Osteocyte (in vitro differentiated cells): ENCODE measurements at places on chromosomes 3 and 15.

DNA sequence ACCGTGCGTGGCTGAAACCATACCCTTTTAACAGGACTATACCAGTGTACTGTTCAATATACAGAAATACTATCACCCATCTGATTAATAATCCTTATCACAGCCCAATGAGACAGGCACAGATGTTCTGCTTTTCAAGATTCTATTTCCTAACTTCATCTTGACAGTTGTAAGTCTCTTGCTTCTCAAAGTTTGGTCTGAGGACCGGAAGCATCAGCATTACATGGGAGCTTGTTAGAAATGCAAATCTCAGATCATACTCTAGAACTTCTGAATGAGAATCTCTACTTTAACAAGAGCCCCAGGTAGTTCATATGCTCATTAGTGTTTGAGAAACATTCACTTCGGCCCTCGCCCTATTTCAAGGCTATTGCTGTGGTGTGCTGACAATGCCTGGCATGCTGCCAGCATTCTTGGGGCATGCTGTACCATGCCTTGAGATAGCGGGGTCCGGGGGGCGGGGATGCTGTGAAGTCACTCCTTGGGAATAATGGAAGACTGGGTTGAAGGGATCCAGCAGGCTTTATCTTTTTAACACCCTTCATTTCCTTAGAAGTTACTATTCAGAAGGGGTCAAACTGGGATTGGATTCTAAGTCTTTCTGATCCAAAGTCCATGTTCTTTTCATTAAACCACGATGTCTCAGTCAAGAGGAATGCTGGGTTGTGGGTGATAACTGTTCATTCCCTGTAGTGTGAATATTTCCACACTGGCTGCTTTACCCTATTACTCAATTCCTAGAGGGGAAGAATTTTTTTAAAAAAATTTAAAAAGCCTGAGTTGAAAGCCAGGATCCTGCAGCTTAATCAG lies 194.7 kb downstream of the LPP start:
- H3K36me3 ChIP-seq = peaks cover 6% of the 10 kb centered on the region
- H3K27me3 ChIP-seq = no peaks in the 10 kb centered on the region
- H3K4me1 ChIP-seq = peaks cover 49% of the 10 kb centered on the region
- no peak for DNase-seq
- peak overlapping the region; percentile 52 for H3K4me3 ChIP-seq

GRCh38 chr3:44029100-44029499 lies 212.6 kb upstream of the TOPAZ1 start:
- no peak overlapping the region for H3K27ac ChIP-seq
- H3K4me1 ChIP-seq = no peaks in the 10 kb centered on the region
- no peak overlapping the region for H3K4me3 ChIP-seq
- H3K36me3 ChIP-seq = no peaks in the 10 kb centered on the region
- DNase-seq = no peak

DNA sequence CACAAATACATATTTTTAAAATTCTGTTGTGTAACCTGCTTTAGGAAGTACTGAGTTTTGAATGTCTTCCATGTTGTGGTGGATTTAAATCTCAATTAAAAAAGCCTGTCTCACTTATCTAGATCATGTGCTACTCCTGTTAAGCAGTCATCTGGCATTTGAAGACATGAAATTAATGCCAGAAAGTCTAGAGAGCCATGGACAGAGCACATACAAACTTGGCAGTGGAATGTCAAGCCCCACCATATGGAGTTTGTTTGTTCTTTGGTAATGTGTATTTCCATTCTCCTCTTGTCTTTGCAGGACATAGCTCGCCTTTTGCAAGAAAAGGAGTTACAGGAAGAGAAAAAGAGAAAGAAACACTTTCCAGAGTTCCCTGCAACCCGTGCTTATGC lies 39.3 kb upstream of the UTS2B start:
- DNase-seq = no peak
- peaks cover 42% of the 10 kb centered on the region for H3K4me1 ChIP-seq
- no peak overlapping the region for H3K4me3 ChIP-seq
- H3K36me3 ChIP-seq = peaks cover 53% of the 10 kb centered on the region

- no peak for DNase-seq
- H3K36me3 ChIP-seq = no peaks in the 10 kb centered on the region
- no peak overlapping the region for H3K4me3 ChIP-seq
- peaks cover 52% of the 10 kb centered on the region for H3K27me3 ChIP-seq
These were observed 6.3 kb downstream of the FAM81A start for GRCh38 chr15:59444081-59444835.

- H3K27me3 ChIP-seq = no peaks in the 10 kb centered on the region
- no peaks in the 10 kb centered on the region for H3K36me3 ChIP-seq
- H3K4me3 ChIP-seq = no peak overlapping the region
- no peaks in the 10 kb centered on the region for H3K4me1 ChIP-seq
- no peak for DNase-seq
- H3K27ac ChIP-seq = no peak overlapping the region
These were observed 475.0 kb downstream of the TUSC7 start for GRCh38 chr3:117184574-117184973.

DNA sequence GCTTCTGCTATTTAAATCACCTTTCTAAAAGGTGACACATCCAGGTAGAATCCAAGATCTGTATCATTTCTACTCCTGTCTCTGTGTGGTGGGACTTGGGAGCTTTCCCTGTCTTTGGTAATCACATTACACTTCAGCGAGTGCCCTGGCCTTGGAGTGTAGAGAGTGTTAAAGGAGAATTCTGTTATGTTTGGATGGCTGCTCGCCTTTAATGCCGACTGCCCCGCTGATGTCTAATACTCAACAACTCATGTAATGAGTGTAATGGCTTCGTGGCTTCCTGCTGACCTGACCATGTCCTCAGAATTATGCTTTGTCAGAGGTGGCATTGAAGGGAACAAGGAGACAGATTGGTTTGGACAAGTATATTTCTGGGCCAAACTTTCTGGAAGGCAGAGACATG lies 66.3 kb upstream of the LRTM1 start:
- no peak overlapping the region for H3K4me3 ChIP-seq
- no peaks in the 10 kb centered on the region for H3K36me3 ChIP-seq
- peaks cover 10% of the 10 kb centered on the region for H3K4me1 ChIP-seq
- H3K27ac ChIP-seq = no peak overlapping the region
- no peak for DNase-seq

DNA sequence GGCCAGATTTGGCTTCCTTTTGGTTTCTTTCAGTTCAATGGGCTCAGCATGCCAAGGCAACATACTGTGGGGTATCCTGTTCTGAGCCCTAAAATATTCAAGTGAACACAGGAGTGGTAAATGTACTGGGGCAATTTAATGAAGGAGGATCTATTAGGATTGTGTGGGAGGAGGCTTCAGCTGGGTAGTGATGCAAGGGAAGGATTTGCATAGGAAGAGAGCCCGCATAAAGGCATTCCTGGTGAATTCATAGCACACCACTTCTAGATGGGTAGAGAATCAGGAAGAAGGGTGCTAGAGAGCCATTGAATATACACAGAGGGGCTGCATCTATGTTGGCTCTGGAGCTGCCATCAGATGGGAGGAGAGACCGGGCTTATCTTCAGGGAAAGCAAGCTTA lies 20.6 kb upstream of the KNG1 start:
- H3K36me3 ChIP-seq = no peaks in the 10 kb centered on the region
- no peak for DNase-seq
- H3K27ac ChIP-seq = no peak overlapping the region
- peaks cover 26% of the 10 kb centered on the region for H3K27me3 ChIP-seq
- H3K4me3 ChIP-seq = no peak overlapping the region

DNA sequence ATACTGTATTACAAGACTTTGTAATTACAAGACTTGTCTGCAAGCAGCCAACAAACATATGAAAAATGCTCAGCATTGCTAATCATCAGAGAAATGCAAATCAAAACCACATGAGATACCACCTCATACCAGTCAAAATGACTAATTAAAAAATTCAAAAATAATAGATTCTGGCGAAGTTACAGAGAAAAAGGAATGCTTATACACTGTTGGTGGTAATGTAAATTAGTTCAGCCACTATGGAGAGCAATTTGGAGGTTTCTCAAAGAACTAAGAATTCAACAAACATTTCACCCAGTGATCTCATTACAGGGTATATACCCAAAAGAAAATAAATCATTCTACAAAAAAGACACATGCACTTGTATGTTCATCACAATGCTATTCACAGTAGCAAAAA lies 617.5 kb upstream of the CCDC54 start:
- no peak for DNase-seq
- no peaks in the 10 kb centered on the region for H3K27me3 ChIP-seq
- no peak overlapping the region for H3K4me3 ChIP-seq
- H3K4me1 ChIP-seq = peaks cover 2% of the 10 kb centered on the region
- H3K27ac ChIP-seq = no peak overlapping the region

DNA sequence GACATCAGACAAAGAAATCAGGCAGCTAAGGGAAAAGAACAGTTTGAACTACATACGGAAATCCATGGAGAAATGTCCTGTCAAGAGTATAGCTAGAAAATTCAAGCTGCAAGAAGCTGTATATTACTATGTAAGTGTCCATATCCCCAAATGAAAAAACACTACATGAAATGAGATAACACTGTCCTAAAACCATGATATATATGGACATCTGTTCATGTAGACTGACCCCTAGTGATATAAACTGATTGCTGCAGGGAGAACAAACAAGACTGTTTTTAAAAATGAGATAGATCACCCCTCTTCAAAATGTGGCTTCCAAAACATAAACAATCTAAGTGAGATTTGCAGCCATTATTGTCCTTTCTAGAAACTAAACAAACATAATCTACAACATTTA lies 985.6 kb downstream of the EPHA3 start:
- H3K27me3 ChIP-seq = peaks cover 25% of the 10 kb centered on the region
- H3K27ac ChIP-seq = no peak overlapping the region
- no peak for DNase-seq
- no peaks in the 10 kb centered on the region for H3K36me3 ChIP-seq
- H3K4me1 ChIP-seq = peaks cover 13% of the 10 kb centered on the region

DNA sequence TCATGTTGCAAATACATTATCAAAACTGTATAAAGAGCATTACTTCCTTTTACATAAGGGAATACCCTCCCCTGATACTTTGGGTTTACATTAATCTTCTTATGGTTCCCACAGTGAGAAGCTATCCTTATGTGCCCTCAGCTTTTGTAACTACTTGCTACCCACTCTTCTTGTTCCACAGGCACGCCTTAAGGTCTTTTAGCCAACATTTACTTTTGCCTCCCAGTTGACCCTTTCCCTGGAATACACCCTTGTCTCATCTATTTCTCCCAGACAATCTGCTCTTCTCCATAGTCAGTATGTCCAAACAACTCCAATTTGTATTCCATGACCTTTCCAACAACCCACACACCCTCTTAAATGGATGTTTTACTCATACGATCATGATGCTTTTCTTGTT lies 116.8 kb upstream of the COL8A1 start:
- no peaks in the 10 kb centered on the region for H3K27me3 ChIP-seq
- H3K36me3 ChIP-seq = peaks cover 22% of the 10 kb centered on the region
- peaks cover 77% of the 10 kb centered on the region for H3K4me1 ChIP-seq

- H3K4me1 ChIP-seq = no peaks in the 10 kb centered on the region
- no peak overlapping the region for H3K4me3 ChIP-seq
- peaks cover 15% of the 10 kb centered on the region for H3K36me3 ChIP-seq
- H3K27me3 ChIP-seq = no peaks in the 10 kb centered on the region
- no peak for DNase-seq
These were observed 13.1 kb downstream of the MKRN2OS start for GRCh38 chr3:12532182-12532581.

- peaks cover 10% of the 10 kb centered on the region for H3K27me3 ChIP-seq
- no peak overlapping the region for H3K27ac ChIP-seq
- H3K4me3 ChIP-seq = no peak overlapping the region
- no peak for DNase-seq
- H3K4me1 ChIP-seq = no peaks in the 10 kb centered on the region
These were observed 33.0 kb upstream of the EPHB1 start for GRCh38 chr3:134762016-134762415.

DNA sequence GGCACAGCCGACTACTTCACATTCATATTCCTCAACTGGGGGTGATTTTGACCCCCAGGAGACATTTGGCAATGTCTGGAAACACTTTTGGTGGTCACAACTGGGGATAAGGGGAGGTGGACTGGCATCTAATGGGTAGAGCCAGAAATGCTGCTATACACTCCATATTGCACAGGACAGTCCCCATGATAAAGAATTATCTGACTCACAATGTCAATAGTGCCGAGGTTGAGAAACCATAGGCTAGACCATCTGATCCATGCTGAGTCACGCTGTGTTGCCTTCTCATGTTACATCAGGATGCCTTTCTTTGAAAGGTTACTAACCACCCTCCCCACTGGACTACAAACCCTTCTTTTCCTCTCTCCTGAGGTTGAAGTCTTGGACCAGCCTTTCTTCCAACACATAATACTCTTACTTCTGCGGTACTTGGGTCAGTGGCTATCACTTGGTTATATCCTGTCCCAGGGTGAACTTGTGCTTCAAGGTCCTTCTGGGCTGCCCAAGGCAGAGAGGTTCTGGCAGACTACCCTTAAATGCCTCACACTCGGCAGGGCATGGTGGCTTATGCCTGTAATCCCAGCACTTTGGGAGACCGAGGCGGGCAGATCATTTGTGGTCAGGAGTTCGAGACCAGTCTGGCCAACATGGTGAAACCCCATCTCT lies 68.8 kb downstream of the CTNNB1 start:
- H3K4me3 ChIP-seq = no peak overlapping the region
- peak overlapping the region; percentile 4 for H3K27ac ChIP-seq
- peaks cover 6% of the 10 kb centered on the region for H3K36me3 ChIP-seq
- peaks cover 24% of the 10 kb centered on the region for H3K4me1 ChIP-seq
- no peak for DNase-seq

DNA sequence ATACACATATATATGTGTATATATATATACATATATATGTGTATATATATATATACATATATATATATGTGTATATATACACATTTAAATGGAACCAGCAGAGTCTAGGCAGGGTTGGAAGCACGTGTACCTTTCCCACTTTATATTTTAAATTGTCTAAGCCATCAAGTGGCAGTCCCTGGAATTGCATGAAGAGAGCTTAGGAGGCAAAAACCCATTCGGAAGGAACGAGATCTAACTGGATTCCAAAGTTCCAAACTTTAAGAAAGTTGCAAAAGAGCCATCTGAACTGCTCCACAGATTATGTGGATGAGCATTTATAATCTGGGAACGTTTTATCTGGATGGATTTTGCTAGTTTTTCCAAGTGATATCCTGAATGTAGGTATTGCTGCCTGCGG lies 186.5 kb downstream of the FOXP1 start:
- peaks cover 3% of the 10 kb centered on the region for H3K36me3 ChIP-seq
- DNase-seq = no peak
- no peak overlapping the region for H3K27ac ChIP-seq
- H3K4me1 ChIP-seq = peaks cover 47% of the 10 kb centered on the region
- H3K27me3 ChIP-seq = no peaks in the 10 kb centered on the region
